Astrocyte (in vitro differentiated cells and primary cell): ENCODE measurements at places on chromosomes 5 and 9. TPM values are rescaled to one million over a fixed set of nuclear protein-coding genes. Genes with fewer than 3 reads are reported as not detected.
A peak's percentile ranks its signal among the peaks of the same experiment; 100 is the strongest.

Gene MRPS27
- total RNA-seq = 37.0 and 43.6 TPM in 2 replicates

DNA sequence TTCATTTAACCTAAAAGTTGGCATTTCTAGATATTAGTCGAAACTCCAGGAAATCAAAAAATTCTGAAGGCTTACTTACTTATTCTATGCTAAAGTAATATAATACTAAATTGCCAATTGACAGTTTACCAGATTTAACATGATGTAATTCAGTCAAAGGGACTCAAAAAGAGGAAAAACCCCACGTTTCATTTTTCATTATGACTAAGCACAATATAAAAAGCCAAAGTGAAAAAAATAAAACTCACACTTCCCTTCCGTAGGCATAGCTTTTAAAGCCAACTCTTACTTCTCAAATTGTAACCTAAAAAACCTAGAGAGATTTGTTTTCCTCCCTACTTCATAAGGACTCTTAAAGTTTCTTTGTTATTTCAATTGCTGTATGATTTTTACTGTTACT lies 146.6 kb downstream of the RAPGEF6 start:
- no peak for DNase-seq

DNA sequence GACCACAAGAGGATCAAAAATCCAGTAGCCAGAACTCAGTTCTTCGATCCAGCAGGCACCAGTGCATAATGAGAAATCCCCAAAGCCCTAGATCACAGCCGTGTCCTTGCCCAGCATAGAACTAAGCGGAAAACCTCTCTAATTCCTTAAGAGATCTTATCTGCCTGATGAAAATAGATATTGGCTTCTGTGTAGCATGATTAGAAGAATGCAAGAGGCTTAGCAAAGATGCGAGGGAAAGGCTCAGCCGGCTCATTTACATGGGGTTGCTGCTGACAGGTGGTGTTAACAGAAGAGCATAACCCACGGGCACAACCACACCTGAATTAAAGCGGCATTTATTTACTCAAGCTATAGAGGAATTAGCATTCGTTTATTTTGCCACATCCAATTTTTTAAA lies 400.0 kb upstream of the ADAMTS16 start:
- no peak for DNase-seq

Gene SMIM33
- not detected in 2 replicates for total RNA-seq

Gene MOB3B
- 2.8 and 3.9 TPM in 2 replicates for total RNA-seq

DNA sequence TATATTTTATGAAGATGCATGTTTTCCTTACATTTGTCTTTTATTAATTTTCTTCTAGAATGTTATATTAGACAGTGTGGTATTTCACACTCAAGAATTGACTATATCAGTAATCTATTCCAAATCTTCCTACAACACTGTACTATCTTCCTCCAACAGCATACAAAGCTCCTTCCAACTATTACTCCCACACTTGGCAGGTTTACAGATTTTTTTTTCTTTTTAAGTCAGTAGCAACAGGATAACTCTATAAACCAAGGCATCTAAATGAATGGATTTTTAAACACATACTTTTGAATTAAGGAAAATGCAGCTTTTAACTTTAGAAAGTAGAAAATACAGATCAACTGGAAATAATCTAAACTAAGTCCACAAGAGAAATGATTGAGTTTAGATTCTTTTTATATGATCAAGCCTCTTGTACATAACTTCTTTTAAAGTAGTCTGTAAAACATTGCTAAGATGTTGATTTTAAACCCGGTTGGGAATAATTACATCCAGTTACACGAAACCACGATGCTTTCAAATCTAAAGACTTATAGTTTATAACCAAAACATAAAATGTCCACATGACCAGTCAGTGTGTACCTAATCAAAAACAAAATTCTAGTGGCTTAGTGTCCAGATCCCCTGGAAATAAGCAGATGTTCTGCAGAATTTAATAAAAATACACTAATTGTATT lies 281.6 kb downstream of the ADAMTS6 start:
- DNase-seq = peak; percentile 83

DNA sequence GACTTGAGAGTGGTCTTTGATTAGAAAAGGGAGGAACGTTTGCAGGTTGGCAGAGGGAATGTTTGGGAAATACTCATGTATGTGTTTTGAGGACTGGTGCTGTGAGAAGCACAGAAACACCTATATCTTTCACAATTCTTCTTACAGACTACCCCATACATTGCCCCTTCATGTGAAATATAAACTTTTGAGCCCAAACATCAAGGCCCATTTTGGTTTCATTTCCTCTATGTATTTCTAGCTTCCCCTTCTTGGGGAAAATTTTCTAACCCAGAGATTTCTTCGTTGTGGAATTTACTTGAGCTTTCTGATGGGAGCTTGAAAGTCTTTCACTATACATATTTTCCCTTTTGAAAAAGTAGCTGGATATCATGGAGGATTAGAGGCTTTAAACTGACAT lies 67.6 kb downstream of the FYB1 start:
- DNase-seq = no peak

DNA sequence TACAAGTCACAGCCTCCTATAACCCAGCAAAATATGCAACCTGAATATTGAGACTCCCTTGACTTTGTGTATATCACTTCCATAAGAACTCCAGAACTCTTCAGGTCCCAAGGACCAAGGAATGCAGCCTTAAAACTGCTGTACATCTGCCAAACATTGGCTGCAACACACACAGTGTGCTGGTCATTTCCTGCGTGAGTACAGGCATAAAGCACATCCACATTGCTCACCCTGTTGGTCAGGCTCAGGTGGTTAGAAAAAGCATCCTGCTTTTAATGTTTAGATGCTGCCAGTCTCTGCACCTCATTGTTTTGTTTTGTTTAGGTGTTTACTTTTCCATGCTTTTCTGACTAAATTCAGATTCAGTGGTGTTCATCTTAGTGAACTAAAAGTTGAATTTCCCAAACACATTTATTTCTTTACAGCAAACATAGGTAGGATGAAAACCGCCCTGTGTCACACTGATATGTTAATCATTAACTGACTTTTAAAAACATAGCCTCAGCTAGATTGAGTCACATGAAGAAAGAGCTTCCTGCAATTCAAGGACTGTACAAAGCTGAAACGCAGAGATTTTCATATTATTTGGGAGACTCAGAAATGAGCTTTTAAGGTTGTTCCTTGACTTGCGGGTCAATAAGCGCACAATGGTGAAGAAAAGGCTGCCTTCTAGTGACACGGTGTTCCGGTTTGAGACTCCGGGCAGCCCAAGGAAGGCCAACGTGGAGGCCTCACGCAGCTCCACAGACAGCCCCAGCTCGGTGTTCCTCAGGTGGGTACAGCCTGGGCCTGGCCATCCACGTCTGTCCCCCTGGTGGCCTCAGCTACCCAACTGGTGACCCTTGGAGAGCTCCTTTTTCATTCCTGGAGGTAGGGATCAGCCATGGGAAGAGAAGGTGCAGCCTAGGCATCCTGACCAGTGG lies 52.2 kb upstream of the GRAMD2B start:
- peak; percentile 71 for DNase-seq

- no peak for DNase-seq
Measured at GRCh38 chr5:164472165-164472564, 966.7 kb downstream of the MAT2B start.

DNA sequence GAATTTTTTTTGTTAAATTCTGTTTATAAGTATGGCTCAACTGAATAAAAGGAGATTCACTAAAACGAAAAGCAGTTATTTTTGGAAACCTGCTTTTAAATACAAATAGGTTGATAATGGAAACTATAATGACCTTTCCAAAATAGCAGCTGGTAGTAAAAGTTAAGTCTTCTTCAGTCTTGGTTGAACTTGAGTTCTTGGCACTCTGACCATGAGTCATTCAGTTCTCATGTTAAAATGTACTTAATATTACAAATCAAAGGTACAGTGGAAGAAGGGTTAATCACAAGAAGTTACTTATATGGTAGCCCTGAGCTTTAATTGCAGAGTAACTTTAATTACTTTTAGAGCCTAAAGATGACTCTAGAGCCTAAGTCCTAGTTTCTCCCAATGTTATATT lies 62.1 kb downstream of the KLF9 start:
- peak; percentile 60 for DNase-seq

DNA sequence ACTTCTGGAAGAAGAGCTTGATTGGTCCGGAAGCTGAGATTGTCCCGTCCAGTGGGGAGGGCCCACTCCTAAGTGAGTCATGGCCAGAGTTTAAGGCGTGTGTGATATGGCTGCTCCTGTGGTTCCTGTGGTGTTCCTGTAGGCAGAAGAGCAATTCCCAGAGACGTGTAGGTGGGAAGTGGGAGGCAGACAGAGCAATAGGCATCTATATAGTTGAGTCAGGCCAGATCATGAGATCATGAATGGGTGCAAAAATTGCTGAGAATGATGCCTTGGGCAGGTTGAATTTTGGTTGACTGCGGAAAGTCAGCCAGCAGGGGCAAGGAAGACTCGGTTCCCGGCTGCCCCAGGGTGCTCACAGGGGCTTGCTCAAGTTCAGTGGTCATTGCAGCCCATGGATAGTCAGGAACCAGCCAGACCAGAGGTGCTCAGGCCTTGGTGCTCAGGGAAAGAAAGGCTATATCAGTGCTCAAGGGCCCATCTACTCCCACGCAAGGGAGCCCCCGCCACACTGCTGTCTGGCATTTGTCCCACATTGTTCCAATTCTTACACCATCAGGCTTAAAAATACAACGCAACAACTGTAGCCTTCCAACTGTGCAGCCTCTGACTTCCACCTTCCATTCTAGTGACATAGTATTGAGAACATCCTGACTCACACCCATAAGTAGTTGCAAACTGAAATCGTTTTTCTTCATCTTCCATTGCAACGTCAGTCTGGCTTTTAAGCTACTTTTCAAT lies 21.0 kb upstream of the GSN start:
- DNase-seq = peak; percentile 94

Gene FOXI1
- total RNA-seq = not detected in 2 replicates

Gene TUSC1
- 1.9 and 2.7 TPM in 2 replicates for total RNA-seq

- no peak for DNase-seq
Measured at GRCh38 chr9:81092057-81092456, 597.3 kb downstream of the TLE1 start.

DNA sequence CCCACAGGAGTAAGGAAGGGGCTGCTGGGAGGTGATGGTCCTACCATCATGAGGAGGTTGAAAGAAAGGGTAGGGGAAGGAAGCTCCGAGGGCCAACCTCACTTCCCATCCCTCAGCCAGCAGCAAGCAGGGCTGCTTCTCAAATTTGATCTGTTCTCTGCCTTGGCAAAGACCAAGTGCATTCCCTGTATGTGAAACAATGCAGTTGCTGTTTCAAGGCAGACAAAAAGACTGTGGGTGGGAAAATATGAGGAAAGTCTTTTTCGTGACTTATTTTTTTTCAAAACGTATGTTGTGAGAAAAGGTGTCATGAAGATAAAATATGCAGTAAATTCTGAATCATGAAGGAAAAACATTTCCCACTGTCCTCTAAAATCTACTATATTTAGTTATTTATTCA lies 165.9 kb downstream of the ARSB start:
- DNase-seq = peak; percentile 73

DNA sequence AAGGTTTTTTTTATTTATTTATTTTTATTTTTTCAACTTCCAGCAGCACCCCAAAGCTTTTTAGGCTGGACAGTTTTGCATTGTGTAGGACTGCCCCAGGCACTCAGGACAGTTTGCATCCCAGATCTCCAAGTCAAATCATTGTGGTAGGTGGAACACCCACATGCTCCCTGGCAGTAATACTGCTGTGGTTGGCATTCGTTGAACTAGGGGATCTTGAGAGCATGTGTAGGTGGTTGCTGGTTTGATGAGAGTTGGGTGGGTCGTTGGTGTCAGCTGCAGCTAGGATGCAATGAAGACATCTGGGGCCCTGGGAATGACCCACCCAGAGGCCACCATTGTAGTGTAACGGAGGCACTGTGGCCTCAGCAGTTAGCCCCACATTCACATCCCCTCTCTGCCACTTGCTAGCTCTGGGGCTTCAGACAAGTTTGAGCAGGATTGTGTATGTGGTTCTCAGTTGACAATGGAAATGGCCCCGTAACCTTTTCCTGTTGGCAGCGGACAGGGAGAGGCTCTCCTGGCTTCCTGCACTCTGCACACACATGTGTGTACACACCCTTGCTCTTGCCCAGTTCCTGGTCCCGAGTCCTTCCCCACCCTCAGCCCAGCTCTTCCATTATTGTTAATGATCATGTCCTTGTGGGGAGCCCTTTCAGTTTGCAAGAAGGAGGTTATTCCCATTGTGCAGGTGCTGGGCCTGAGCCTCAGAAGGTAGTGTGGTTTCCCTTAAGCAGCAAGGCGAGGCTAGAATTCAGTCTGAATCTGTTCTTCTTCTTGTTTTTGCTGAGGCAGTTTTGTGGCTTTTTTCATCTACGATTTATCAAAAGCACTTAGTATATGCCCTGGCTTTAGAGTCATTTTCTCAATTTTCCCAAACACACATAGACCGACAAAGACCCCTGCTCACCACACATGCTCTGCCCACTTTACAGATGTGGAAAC lies 46.5 kb downstream of the PPARGC1B start:
- no peak for DNase-seq

- no peak for DNase-seq
Measured at GRCh38 chr5:143134900-143135299, 268.6 kb downstream of the NR3C1 start.

DNA sequence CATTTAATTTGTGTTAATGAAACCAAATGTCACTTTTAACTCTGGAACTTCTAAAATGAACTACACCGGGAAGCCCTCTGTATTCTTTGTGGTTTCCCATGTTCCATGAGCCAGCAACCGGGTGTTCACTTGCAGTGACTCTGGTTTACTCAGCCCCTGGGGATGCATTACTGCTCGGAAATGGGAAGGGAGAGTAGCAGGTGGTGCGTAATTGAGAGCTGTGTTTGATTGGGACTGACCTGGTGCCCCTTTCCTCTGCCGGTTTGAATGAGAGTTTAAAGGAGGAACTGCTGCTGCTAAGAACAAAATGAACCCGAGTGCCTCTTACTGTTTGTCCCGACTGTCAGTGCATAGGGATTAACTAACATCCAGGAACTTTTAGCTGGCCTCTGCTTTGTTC lies 100.1 kb upstream of the DHFR start:
- peak; percentile 63 for DNase-seq

DNA sequence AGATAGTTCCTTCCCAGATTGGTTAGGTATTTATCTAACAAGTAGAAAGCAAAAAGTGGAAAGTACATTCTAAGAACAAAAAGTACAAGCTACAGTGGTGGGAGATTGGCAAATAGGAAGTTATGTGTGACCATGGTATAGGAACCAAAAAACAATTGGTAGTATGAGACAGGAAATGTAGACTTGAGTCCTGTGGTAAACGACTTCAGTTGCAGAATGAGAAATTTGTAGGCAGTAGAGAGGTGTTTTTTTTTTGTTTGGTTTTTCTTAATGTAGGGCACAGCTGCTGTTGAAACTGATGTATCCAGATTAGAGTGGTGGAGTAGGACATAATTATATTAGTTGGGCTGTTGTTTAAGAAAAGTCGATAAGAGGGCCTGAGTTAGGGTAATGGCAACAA lies 72.0 kb downstream of the CCNH start:
- DNase-seq = no peak

- no peak for DNase-seq
Measured at GRCh38 chr5:131171276-131171810, 599 bp downstream of the LYRM7 start.

DNA sequence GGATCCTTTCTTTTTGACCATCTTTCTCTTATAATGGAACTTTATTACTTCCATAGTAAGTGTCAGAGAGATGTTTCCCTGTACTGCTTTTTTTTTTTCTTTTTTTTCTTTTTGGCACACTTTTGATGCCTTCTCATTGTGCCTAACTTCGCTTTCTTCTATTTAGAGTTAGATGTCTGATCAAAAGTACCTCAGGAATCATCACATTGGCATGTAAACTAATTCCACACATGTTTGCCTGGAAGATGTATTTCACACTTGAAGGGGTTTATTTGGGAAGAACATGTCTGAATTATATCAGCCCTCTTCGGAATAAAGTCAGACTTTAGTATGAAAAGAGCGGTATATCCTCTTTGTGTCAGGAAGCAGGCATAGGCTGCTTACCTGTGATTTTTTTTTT lies 35.1 kb downstream of the SMARCA2 start:
- peak; percentile 60 for DNase-seq

- DNase-seq = no peak
Measured at GRCh38 chr9:24738421-24738961, 192.8 kb upstream of the IZUMO3 start.
